Naive thymus-derived CD8-positive, alpha-beta T cell (primary cell): ENCODE measurements at places on chromosomes 16 and 17.
A peak's percentile ranks its signal among the peaks of the same experiment; 100 is the strongest.

GRCh38 chr17:61209106-61209439 is 190.6 kb upstream of the TBX2 start:
- DNase-seq, result no peak

GRCh38 chr17:61452301-61453290 is at the start of gene TBX4:
TBX4 (plus strand) TSS chr17:61452422; CDS start chr17:61456491, 4,069 bp downstream.
- no peak for DNase-seq

- no peak for DNase-seq
Measured at GRCh38 chr17:72510351-72511016, 389.7 kb downstream of the SOX9 start.

- no peak for DNase-seq
Measured at GRCh38 chr17:13919818-13920217, 149.5 kb upstream of the COX10 start.

GRCh38 chr17:72643575-72644216 is 448.8 kb downstream of the SLC39A11 start:
- DNase-seq, result no peak

GRCh38 chr17:2089021-2089422 is 34.1 kb downstream of the HIC1 start:
- no peak for DNase-seq

- DNase-seq, result no peak
Measured at GRCh38 chr17:67246653-67247415, 1.8 kb upstream of the HELZ start.

- no peak for DNase-seq
Measured at GRCh38 chr17:76354747-76355310, 1.1 kb upstream of the PRPSAP1 start.

DNA sequence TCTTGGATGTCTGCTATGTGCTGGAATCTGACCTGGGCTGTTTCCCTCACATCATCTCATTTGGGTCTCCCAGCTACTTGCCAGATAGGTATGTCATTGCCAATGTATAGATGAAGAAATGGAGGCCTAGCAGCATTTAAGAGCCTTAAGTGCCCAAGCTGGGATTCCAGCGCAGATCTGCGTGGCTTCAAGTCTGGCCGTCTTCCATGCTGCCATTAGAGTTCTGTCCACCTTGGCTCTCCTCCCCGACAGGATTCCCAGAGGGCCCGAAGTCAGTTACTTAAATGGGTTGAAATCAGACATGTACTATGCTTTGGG is 33.0 kb upstream of the CCR7 start:
- DNase-seq, result no peak

DNA sequence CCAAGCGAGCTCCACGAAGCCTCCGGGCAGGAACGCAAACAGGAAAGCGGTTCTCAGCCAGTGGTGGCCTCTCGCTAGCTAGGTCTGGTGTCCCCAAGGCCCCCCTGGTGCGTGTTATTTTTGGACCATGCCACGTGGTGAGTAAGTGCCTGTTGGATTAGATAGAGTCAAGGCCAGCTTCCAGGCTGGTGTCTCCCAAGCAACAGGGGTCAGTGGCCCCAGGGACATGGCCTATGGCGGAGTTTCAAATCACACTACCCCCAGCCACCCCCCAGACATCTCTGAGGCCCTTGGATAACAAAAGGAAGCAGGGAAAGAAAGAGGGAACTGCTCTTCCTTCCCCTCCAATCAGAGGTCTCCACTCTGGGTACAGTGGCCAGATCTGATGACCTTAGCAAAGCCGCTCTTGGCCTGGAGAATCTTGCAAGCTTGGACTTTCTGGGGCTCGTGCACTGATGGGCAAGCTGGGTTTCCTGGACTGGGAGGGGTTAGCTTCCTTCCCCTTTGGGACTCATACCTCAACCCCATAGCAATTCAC is 58.2 kb downstream of the MAF start:
- DNase-seq, result no peak

GRCh38 chr16:50665128-50665878 is 15.8 kb downstream of the SNX20 start:
- peak; percentile 66 for DNase-seq

GRCh38 chr16:11605891-11606290 is 19.2 kb upstream of the LITAF start:
- DNase-seq, result no peak

GRCh38 chr17:10092595-10092994 is 105.8 kb downstream of the GAS7 start:
- no peak for DNase-seq

GRCh38 chr16:30780549-30780948 is 6.5 kb downstream of the ZNF629 start:
- DNase-seq, result no peak

- DNase-seq, result no peak
Measured at GRCh38 chr16:86925067-86925791, 346.9 kb downstream of the FOXL1 start.

- no peak for DNase-seq
Measured at GRCh38 chr17:77045441-77046041, 95.2 kb upstream of the SEC14L1 start.

GRCh38 chr17:78559749-78560368 is 17.3 kb downstream of the DNAH17 start:
- no peak for DNase-seq

GRCh38 chr17:81402981-81403467 is 7.8 kb downstream of the BAHCC1 start:
- no peak for DNase-seq

DNA sequence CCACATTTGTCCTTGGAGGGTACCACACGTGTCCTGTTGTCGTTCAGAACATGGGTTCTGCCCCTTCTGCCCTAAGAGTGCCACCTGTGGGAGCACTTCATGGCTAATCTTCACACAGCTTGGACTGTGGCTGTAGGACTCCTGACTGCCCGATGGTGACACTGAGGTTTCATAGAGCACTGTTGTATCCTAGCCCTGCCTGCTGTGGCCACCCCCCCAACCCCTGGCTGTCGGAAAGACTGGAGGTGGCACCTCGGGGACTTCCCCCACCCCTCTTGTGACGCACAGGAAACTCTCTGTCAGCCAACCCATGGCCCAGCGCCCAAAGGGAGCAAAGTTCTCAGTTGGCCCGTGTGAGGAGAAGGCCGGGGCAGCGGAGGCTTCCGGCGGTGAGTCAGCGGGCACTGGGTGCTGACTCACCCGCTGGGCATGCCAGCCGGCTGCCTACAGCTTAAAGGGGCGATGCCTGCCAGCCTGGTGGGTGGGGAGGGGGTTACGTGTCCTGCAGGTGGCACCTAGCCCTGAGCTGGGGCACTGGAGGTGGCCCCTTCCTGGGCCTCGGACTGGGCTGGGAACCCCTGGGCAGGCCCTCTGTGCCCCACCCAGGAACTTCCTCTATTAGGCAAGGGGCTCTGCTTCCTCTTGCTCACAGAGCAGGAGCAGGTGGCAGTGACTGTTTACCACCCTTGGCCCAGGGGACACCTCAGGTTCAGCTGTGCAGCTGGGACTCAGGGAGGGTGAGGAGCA is 3.4 kb downstream of the MAP2K3 start:
- DNase-seq, result peak; percentile 94

- peak; percentile 72 for DNase-seq
Measured at GRCh38 chr17:32519228-32520103, 32.7 kb downstream of the CDK5R1 start.

DNA sequence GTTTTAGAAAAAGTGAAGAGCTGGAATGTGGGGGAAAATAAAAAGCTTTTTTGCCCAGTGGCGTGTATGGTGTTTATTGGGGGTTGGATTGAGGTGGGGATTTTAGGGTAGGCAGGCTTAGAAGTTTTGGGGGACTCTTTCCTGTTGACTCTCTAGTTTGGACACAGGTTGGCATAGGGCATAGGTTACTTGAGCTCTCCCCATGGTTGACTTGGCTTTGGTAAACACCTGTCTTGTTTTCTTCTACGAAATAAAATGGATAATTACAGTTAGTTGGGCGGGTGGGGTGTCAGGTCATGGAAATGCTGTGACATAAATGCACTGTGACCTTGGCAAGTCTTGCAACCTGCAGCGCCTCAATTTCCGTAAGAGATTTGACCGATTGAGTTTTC is 680 bp upstream of the TAOK2 start:
- no peak for DNase-seq

GRCh38 chr17:48014595-48015111 is 22.9 kb downstream of the COPZ2 start:
- DNase-seq, result no peak

GRCh38 chr17:34606763-34607162 is 27.4 kb downstream of the TMEM132E start:
- DNase-seq, result no peak

DNA sequence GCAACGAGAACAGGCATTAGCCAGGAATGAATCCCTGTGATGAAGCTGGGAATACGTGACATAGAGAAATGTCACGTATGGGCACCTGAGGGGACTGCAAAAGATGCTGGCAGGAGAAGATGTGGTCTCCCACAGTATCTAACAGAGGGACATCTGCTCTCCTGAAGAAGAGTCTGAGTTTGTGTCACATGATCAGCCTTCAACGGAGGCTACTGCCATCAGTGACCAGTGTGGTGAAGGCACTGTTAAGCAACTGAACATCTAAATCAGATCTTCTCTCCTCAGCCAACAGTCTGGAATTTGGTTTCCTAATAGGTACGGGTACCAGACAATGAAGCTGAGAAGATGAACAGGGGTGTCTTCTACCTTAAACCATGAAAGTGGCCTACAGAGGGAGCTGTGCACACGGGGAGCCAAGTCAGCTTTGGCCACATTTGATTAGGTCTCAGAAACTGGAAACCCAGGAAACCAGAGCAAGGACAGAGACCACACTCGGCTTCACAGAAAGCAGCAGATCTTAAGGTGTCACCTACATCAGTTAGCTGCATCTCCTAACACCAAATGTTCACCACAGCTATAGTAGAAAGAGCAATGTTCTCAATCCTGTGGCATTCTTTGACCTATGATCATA is 41.8 kb downstream of the BRD7 start:
- peak; percentile 74 for DNase-seq

DNA sequence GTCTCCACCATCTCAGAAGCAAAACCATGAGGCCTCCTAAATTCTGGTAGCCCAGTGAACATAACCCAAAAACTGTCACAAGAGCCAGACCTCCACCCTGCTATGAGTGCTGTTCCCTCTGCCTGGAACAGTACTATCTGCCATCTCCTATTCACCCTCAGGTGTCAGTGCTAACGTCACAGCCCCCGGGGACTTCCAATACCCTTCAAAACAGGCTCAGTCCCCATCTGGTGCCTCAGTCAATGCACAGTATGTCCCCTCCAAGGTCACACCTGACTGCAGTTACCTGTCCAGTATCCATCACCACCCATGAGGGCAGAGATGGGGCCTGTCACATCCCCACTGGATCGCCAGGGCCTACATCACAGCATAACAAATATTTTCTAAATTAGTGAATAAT is 11.5 kb downstream of the CREBBP start:
- DNase-seq, result no peak

GRCh38 chr17:37083456-37083855 is 134.7 kb downstream of the AATF start:
- no peak for DNase-seq

DNA sequence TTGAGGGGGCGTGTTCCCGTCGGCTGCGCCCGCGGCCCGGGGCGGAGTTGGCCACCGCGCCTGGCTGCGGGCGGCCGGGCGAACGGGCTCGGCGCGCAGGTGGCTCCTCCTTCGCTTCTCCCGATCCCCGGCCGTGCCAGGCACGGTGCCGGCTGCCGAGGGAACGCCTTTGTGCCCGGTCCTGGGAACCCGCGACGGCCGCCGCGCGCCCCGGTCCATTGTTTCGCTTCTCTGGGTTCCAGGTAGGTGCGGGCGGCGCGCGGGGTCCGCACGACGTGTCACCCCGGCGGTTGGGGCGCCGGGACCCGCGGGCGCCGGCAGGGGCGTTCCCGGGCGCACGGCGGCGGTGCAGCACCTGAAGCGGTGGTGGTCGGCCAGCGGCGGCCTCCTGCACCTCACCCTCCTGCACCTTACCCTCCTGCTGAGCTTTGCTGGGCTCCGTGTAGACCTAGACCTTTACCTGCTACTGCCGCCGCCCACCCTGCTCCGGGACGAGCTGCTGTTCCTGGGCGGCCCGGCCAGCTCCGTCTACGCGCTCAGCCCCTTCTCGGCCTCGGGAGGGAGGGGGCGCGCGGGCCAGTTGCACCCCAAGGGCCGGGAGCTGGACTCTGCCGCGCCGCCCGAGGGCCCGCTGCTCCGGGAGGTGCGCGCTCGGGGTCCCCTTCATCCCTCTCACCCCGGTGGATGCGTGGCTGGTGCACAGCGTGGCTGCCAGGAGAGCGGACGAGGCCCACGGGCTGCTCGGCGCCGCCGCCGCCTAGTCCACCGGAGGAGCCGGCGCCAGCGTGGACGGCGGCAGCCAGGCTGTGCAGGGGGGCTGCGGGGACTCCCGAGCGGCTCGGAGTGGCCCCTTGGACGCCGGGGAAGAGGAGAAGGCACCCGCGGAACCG is 99.9 kb downstream of the EFCAB13 start:
- no peak for DNase-seq

DNA sequence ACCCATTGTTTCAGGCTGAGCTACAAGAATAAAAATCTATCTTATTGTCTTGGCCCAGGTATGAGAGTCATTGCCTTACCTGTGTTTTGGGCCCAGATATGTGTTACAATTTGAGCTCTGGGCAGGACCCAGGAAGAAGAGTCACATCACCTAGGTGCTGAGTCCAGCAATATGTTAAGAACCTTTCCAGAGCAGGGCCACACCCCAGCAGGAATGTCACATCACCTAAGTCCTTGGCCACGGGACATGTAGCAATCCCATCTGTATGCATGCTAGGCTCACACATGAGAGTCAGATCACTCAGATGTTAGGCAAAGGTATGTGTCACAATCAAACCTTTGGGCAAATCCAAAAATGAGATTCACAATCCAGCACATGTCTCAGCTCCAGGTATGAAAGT is 2103.5 kb downstream of the TP53TG3F start:
- DNase-seq, result no peak

- DNase-seq, result no peak
Measured at GRCh38 chr17:5624211-5624610, 39.9 kb upstream of the NLRP1 start.

- peak; percentile 65 for DNase-seq
Measured at GRCh38 chr17:4708436-4708835, 2.0 kb upstream of the ARRB2 start.

DNA sequence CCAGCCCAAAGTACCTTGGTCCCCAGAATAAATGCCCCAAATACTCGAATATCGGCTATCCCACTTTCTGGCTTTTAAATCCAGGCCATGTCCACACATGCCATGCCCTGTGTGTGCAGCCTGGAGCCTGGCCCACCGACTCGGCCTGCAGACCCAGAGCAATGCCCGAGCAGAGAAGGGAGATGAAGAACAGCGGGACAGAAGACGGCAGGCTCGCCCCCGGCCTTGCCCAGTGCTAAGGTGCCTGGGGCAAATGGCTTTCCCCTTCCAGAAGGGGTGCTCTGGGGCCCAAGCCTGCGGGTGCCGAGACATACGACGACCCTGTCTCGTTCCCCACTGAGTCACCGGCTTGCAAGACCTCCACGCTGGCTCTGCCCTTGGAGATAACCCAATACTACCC is 8.0 kb downstream of the CLUH start:
- DNase-seq, result no peak

DNA sequence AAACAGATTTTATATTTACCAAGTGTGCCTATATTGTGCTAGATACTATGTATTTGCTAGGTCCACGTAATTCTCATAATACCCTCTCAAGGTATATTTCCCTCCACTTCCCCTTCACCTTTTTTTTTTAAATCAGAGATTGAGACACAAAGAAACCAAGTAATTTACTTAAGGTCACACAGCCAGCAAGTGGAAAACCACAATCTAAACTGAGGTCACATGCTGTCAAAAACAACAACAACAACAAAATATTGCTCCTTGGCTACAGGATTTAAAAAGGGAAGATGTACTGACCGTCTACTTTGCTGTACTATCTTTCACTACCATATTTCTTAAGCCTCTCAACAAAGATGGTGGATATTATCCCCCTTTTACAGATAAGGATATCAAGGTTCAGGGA is 15.8 kb downstream of the BLMH start:
- no peak for DNase-seq
